Ovary (tissue), 10 donors: ENCODE measurements at places on chromosomes 1 and 21. TPM values are rescaled to one million over a fixed set of nuclear protein-coding genes. Genes with fewer than 3 reads are reported as not detected.

GRIK1 gene
- 1.3 TPM for polyA plus RNA-seq

CNR2 gene
- polyA plus RNA-seq: not detected

DIO1 gene
- polyA plus RNA-seq: not detected

DNA sequence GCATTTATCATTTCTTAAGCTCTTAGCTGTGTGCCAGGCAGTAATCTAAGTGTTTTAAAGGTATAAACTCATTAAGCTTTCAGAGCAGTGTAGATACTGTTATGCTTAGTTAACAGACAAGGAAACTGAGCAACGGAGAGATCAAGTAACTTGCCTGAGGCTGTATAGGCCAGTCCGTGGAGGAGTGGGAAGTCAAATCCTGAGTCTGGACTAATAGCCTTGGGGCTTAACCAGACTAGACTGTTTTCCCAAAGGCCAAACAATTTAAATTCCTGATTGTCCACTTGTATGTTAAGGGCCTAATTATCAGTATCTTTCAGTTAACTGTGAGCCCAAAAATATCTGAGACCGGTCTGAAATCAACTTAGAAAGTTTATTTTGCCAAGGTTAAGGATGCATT lies 2.6 kb downstream of the IFNAR1 start:
- no peak overlapping the region for H3K27ac ChIP-seq
- H3K36me3 ChIP-seq: no peaks in the 10 kb centered on the region
- DNase-seq: no peak
- H3K27me3 ChIP-seq: no peaks in the 10 kb centered on the region
- H3K4me1 ChIP-seq: peaks cover 8% of the 10 kb centered on the region

DNA sequence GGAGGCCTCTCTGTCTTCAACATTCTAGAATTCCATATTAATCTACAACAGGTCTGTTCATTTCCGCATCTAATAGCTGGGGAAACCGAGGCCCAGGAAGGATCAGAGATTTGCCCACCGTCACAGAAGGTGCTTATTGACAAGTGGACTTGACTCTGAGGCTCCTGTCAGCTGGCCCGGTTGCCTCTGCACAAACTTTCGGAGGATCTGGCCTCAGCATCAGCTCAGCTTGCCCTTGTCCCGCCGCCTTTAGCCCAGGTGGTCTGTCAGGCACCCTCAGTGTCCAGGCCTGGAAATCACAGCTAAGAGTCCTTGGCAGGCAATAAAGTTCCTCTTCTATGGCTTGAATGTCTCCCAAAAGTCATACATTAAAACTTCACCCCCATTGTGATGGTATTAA lies 8.2 kb upstream of the RUNX3 start:
- no peak overlapping the region for H3K27ac ChIP-seq
- H3K4me1 ChIP-seq: no peaks in the 10 kb centered on the region
- H3K4me3 ChIP-seq: no peak overlapping the region
- DNase-seq: no peak
- H3K36me3 ChIP-seq: no peaks in the 10 kb centered on the region
- H3K27me3 ChIP-seq: no peaks in the 10 kb centered on the region

DNA sequence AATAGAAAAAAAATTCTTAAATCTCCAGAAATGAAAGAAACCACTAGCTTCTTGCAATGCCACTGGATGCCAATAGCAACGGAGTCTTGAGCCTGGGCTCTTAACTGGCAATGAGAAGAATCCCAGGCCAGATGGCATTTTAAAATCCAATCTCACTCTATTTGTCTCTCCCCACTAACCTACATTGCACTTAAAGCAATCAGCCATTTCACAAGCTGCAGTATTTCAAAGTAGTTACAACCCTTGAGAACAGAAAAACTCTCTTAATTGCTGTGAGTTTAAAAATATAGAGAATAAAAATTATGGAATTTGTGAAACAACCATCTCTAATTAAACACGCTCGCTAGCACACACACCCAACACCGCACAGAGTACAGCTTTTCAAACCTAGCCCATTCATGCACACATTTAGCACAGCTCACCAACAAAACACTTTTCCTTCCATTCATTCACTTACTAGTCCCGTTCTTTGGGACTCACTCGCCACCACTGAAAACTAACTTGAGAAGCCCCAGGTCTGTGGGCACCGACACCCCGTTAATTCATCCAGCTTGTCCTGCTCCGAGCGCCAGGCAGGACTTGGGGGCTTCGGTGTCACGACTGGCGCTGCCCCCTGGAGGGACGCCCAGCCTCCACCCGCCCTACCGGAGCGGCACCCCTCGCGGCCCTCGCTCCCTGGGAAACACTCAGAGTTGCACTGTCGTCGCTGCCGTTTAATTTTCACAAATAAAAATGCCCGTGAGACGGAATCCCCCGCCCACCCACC lies 1.0 kb downstream of the DDAH1 start:
- H3K4me1 ChIP-seq: peaks cover 3% of the 10 kb centered on the region
- H3K36me3 ChIP-seq: no peaks in the 10 kb centered on the region

GRCh38 chr1:161393151-161393550 lies 25.5 kb upstream of the CFAP126 start:
- H3K27me3 ChIP-seq: no peaks in the 10 kb centered on the region
- H3K4me1 ChIP-seq: no peaks in the 10 kb centered on the region
- H3K36me3 ChIP-seq: no peaks in the 10 kb centered on the region
- no peak overlapping the region for H3K27ac ChIP-seq
- no peak overlapping the region for H3K4me3 ChIP-seq

DNA sequence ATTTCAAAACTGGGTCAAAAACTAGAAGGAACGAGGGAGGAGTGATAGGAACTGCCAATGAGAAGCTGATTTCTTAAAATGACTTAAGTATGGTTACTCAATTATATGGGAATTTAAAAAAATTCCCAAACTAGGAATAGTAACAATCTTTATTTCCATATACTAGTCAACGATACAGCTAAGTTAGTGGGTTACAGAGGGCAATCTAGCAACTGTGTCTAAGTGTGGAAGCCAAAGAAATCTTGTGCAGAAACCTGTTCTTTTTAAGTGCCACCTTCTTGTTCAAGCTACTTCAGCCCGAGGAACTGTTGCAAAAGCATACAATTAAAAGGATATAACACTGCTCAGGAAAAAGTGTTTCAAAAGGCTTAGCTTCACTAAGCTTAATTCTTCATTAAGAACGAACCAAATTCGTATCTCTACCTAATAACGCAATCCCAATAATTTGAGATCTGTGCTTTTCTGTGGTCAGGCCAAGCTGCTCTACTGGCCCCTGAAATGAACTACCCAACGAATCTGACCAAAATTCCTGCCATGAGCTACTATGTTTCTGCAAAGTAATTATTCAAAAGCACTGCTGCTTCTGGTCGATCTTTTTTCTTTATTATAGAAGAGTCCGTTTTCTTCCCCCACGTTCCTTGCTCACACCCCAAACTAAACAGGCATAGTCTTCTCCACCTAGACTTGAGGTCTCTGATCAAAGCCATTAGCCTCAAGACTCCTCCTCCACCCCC lies 1.8 kb downstream of the USP24 start:
- no peaks in the 10 kb centered on the region for H3K36me3 ChIP-seq
- H3K27me3 ChIP-seq: no peaks in the 10 kb centered on the region
- H3K27ac ChIP-seq: peak overlapping the region; percentile 97
- no peak for DNase-seq
- peaks cover 7% of the 10 kb centered on the region for H3K4me1 ChIP-seq

DNA sequence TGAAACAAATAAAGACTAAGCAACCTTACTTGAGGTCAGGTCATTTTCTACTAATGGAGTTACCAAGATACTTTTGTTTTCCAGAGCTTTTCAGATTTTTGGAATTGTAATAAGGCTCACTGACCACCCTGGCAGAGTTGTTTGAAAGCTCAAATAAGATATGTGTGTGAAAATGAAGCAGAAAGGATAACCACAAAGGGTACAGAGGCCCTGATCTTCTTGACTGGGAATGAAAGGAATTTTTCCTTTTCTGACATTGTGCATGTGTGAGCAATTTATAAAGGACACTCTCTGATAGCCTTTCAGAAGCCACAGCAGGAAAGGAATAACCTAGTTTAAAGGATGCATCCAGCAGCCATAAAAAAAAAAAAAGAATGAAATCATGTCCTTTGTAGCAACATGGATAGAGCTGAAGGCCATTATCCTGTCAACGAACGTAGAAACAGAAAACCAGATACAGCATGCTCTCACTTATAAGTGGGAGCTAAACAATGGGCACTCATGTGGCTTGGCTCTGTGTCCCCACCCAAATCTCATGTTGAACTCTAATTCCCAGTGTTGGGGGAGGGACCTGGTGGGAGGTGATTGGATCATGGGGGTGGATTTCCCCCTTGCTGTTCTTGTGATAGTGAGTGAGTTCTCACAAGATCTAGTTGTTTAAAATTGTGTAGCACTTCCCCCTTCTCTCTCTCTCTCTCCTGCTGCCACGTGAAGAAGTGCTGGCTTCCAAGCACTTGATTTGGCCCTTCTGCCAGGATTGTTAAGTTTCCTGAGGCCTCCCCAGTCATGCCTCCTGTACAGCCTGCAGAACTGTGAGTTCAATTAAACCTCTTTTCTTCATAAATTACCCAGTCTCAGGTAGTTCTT lies 3.1 kb upstream of the SRP9 start:
- no peak overlapping the region for H3K27ac ChIP-seq
- peaks cover 11% of the 10 kb centered on the region for H3K4me1 ChIP-seq
- no peaks in the 10 kb centered on the region for H3K27me3 ChIP-seq
- no peak for DNase-seq
- no peaks in the 10 kb centered on the region for H3K36me3 ChIP-seq

GRCh38 chr1:159212596-159212995 lies 7.9 kb downstream of the ACKR1 start:
- no peak overlapping the region for H3K4me3 ChIP-seq
- no peaks in the 10 kb centered on the region for H3K36me3 ChIP-seq
- no peak for DNase-seq
- no peak overlapping the region for H3K27ac ChIP-seq

- DNase-seq: no peak
- H3K36me3 ChIP-seq: no peaks in the 10 kb centered on the region
- no peak overlapping the region for H3K4me3 ChIP-seq
- H3K27ac ChIP-seq: no peak overlapping the region
- no peaks in the 10 kb centered on the region for H3K27me3 ChIP-seq
These were observed 115.1 kb downstream of the NBPF12 start for GRCh38 chr1:147053269-147053668.
